ENCODE measurements at places on chromosomes 11 and 22.

- DNase-seq = no peak
Measured at GRCh38 chr11:40281052-40281580, 1178.3 kb downstream of the LRRC4C start.

DNA sequence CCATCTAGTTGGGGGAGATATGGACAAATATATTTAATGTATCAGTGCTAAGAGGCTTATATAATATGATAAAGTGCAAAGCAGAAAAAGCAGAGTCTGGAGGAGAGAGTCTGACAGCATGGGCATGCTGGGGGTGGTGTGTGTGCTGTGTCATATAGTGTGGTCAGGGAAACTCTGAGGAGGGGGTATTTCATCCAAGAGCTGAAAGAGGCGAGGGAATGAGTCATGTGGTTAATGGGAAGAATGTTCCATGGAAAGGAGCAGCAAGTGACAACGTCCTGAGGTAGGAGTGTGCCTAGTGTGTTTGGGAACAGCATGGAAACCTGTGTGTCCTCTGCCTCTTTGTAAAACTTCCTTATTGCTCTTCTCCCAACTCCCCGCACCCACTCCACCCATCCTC, 38.0 kb downstream of the EIF3F start:
- no peak for DNase-seq

DNA sequence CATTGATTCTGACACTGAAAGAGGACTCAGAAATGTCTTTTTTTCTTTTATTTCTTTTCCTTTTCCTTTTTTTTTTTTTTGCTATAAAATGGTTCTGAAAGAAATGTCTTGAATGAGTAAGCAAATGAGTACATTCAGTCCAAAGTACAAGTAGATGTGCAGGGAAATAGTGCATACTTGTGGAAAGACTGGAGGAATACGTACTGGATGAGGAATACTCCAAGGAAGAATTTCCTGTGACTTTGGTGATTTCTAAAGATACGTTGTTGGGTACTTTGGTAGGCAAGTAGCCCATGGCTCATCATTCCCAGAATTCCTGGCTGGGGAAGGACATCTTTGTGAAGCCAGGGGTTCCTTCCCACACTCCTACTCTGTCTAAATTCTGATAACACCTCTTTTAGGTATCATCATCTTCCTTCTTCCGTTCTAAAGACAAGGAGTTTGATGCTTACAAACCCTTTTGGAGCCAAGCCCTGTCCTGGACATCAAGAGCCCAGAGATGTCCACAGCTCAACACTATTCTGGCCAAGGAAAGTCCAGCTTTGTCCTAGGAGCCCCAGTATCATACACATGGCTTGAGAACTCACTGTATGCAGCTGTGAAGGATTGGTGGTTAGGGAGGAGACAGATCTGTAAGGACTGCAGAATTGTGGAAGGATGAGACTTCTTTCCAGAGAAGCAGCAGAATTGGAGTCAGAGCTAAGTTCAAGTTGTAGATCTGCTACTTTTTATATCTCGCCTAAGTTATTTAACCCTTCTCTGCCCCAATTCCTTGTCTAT, 4.8 kb upstream of the NUP98 start:
- DNase-seq = no peak

- no peak for DNase-seq
Measured at GRCh38 chr11:75311858-75312288, 39.6 kb downstream of the ARRB1 start.
